Cortex of kidney (tissue), 1 donor: ENCODE measurements at places on chromosomes 6 and 20.
A peak's percentile ranks its signal among the peaks of the same experiment; 100 is the strongest.

- no peak for DNase-seq
Measured at GRCh38 chr6:75693534-75693933, 55.5 kb upstream of the MYO6 start.

- no peak for DNase-seq
Measured at GRCh38 chr6:158377860-158378259, 65.6 kb downstream of the TULP4 start.

DNA sequence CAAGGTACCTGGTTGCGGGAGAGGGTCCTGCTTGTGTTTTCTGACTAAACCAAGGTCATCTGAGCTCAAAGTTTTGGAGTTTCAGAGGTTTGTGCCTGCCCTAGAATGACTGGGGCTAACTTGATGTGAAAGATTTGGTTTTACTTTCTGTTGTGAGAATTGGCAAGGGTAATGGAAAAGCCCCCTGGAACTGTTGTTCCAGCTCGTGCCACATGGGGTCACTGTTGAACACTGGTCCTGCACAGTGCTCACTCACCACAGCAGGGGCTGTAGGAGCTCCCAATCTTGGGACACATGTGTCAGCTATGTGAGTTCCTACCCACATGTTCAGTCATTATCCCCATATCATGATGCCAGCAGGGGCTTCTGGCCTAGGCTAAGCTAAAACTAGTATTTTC lies 6.5 kb downstream of the TGM6 start:
- DNase-seq, result no peak

DNA sequence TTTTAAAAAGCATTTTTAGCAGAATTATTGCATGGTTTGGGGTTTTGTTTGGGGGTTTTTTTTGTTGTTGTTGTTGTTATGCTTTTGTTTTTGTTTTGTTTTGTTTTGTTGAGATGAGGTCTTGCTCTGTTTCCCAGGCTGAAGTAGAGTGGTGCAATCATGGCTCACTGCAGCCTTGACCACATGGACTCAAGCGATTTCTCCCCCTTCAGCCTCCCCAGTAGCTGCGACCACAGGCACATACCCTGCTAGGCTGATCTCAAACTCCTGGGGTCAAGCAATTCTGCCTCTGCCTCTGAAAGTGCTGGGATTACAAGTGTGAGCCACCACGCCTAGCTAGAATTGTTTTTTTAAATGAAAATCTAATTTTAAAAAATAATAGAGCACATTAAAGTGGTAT lies 35.7 kb downstream of the UBR2 start:
- DNase-seq, result no peak

GRCh38 chr6:27809067-27809938 lies 102.9 kb downstream of the OR2B2 start:
- no peak for DNase-seq

DNA sequence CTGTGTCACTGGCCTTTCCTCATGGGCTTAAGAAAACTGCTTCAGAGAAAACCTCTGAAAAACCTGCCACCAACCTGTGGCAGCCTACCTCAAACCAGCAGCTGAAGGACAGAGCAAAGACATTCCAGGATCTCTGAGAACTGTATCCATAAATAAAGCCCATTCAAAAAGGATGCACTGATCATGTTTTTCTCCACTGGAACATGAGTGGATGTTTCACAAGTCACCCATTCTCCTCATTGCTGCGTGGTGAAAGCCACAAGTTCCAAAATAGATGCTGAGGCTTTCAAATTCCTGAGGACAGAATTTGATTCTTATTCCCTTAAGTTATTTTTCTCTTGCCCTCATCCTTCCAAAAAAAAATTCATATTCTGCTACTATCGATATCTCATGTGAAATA lies 280.6 kb downstream of the KHDC1L start:
- no peak for DNase-seq

- no peak for DNase-seq
Measured at GRCh38 chr6:152170702-152171667, 363.5 kb downstream of the ESR1 start.

- DNase-seq, result no peak
Measured at GRCh38 chr6:33117811-33118277, 42.1 kb downstream of the HLA-DPB1 start.

DNA sequence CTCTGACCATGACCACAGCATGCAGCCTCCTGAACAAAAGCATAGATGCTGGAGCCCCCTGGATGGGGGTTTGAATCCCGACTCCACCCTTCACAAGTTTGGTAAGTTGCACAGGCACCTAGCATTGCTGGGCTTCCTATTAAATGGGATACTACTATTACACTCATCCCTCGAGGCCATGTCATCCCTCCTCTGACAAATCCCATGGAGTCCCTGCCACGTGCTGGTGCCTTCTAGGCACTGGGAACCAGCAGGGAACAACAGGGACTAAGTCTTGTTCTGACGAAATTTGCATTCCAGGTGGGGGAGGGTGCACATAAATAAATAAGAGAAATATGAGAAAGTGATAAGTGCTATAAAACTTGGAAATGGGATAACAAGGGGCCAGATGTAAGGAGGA lies 15.3 kb upstream of the SIRPA start:
- DNase-seq, result no peak

- DNase-seq, result no peak
Measured at GRCh38 chr20:1215386-1216170, 10.3 kb upstream of the RAD21L1 start.

GRCh38 chr6:139402876-139403386 lies 28.5 kb upstream of the CITED2 start:
- DNase-seq, result no peak

- no peak for DNase-seq
Measured at GRCh38 chr6:131251590-131252199, 116.4 kb downstream of the AKAP7 start.

DNA sequence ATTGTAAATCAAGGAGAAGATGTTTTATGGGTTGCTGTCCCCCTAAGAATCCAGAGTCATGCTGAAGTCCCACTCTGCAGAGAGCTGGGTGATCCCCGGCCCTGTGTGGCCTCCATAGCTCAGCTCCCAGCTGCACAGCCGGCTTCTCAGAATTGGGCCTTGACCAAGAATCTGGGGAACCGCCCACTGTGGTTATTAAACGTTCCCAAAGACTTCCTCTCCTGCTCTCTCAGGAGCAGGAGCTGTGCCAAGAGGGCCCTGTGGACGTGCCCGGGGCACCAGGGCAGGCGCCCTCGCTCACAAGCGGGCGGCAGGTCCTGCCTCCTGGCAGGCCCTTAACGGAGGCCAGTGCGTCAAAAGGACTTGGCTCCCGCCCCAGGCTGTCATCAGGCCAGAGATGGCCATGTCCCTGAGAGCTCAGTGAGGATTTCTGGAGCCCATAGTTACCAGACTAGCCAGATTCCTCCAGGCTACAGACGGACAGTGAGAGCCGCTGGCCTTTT lies 30.4 kb downstream of the ZC3H12D start:
- DNase-seq, result peak; percentile 58

DNA sequence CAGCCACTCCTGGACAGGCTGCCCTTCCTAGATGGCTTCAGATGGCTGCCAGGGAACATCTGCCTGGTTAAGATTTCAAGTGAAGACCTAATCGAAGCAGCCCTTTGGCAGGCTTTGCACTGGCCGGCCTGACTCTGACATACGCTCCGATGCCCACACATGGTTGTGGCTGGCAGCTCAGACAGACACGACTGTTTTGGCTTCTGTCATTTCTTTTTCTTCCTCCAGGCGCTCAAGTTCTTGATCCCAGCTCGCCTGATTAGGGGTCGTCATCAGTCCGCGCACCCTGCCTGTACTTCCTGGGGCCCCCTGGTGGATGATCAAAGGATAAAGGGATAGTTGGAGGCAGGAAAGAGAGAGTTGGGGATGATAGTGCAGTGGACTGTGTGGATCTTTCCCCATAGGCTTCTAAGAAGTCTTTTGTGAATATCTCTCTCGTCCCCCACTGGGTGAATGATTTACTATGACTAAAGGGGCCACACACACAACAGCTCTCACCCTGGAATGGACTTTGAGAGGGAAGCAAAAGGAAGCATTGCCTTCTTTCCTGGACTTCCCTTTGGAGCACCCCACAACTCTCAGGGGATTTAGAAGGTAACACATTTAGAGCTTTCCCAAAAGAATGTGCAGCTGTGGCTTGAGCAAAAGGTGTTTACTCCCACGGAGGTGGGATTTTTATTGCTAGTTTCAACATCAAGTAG lies 21.4 kb upstream of the TRAM2 start:
- DNase-seq, result no peak

- no peak for DNase-seq
Measured at GRCh38 chr20:41411391-41411847, 44.8 kb upstream of the EMILIN3 start.
